Activated CD8-positive, alpha-beta T cell treated with anti-CD3 and anti-CD28 coated beads for 36 hours (primary cell): ENCODE measurements at places on chromosomes 13 and 19. TPM values are rescaled to one million over a fixed set of nuclear protein-coding genes. Genes with fewer than 3 reads are reported as not detected.
A peak's percentile ranks its signal among the peaks of the same experiment; 100 is the strongest.

PCDH17 gene
- not detected for total RNA-seq

CIC gene
- total RNA-seq: 60.7 TPM

ZNF561 gene
- total RNA-seq: 23.1 TPM

F2RL3 gene
- total RNA-seq: not detected

FARP1 gene
- 0.43 TPM for total RNA-seq

PALM gene
- 0.22 TPM for total RNA-seq

SLC25A41 gene
- total RNA-seq: not detected

DNA sequence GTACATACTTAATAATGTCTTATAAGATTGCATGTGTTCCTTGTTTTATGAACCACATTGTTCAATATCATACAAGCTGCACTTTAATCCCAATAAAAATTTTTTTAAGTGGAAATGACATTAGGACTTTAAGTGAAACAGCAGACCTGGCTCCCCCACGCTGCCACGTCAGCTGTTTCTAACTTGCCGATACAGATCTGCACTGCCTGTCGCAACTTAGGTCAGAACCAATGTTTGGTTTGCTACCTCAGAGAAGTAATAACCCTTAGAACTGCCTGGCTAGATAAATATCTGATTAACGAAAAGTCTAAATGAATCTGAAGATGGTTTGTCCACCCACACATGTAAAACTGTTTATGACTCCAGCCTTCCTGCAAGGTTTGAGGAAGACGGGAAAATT, 327.5 kb upstream of the DACH1 start:
- DNase-seq: no peak

- no peak for DNase-seq
Observed at GRCh38 chr13:28282451-28282850, 144.1 kb downstream of the PAN3 start.

GRCh38 chr19:30223866-30224688, 148.1 kb upstream of the ZNF536 start:
- no peak for DNase-seq

DNA sequence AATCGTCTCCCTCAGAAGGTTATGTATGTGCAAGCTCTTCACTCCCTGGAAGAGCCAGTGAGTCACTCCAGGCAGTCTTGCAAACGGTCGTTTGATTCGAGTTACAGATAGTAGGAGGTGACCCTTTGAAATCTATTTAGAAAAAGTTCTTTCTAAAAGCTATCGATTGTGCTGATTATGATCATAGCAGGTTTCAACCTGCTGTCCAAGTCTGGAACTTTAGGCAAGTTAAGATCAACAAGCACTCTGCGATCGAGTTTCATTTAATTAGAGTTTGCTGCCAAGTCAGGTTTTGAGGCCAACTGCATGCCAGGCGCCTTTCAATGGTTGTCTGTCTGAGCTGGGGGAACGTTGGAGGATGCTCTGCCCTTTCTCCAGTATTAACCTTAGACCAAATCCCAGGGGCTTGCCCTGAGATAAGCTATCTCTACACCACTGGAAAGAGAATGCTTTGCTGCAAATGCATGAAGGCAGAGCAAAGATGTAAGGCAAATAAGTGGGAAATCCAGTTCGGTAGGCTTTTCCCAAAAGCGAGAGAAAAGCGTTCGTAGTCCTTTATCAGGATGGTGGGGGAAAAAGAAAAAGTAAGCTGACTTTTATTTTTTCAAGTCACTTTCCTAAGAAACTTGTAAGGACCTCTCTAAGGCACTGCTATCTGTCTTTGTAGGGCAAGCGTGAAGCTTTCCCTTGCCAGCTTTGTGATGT, 287.5 kb downstream of the ATP8A2 start:
- DNase-seq: no peak

- peak; percentile 80 for DNase-seq
Observed at GRCh38 chr19:12913851-12914690, 5.0 kb downstream of the SYCE2 start.

- no peak for DNase-seq
Observed at GRCh38 chr13:64428196-64428595, 2801.9 kb downstream of the PCDH9 start.

- DNase-seq: peak; percentile 18
Observed at GRCh38 chr19:57192077-57192420, 749 bp downstream of the ZNF264 start.

- DNase-seq: no peak
Observed at GRCh38 chr19:35034588-35035382, 4.5 kb downstream of the SCN1B start.

DNA sequence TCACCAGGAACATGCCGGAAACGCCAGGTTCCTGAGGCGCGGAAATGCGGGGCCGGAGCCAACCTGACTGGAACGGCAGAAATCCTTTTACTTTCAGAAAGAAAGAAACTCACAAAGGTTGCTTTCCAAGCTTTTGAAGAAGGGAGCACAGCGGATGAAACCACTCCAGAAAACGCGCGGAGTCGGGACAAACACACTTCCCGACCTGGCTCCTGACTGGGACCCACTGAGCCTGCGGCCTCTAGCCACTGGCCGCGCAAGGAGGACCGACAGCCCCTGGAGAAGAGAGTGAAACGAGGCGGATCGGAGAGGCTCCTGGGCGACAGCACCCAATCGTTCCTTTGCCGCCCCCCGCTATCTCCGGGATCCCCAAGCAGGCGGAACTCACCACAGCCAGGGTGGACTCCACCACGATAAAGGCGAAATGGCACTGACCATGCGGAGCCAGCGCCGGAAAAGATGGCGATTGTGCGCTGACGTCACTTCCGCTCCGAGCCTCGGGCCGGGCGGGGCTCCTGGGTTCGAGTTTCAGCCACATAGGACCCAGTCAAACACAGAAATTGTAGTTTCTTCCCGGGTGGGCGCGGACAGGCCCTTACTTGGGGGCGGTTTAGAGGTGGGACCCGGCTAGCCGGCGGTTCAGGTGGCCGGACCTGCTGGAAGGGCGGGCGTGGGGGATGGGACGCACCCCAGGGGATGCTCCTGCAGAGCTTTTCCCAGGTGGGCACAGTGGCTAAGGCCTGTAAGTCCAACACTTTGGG, at the start of gene ZNF121:
Gene ZNF121 (minus strand): TSS at position 432 of the 761 bp plus-strand sequence. CDS start 16,407 bp downstream, outside the sequence.
- DNase-seq: peak; percentile 91

GRCh38 chr13:25046274-25046984, 49.5 kb upstream of the PABPC3 start:
- no peak for DNase-seq

DNA sequence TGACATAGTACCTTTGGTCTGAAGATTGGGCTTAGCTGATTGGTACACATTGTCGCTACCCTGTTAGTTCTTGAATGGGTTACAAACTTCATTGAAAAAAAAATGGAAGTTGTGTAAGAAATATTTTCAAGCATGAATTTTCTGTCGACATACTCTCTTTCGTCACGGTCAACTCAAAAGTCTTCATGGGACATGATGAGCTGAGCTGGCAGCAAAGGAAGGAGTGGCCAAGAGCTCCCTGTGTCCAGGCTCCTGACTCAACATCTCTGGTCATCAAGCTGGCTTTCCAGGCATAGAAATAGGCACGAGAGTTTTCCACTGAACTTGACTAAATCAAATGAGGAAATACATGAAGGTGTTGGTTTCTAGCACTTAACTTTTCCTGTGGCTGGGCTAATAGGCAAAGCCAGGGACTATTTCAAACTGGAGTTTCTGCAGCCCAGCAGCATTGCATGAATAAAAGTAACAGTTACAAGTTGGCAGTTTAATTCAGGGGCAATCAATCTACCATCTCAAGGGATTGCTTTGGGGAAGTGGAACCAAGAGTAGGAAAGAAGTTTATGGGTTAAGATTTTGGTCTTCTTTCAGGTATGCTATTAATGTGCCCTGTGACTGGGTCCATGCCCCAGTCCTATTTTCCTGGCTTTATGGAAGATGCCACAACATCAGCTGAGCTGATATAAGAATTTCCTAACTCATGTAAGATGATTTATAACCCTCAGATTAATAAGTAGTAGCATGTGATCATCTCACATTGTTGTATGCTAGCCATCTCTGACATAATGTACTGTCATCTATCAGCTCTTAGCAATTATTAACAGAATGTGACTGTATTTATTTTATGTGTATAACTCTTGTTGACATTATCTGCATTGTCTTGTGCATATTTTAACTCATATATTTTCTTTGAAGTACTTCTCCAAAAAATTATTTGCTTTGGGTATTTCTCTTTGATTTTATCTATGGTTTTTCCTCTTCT, 385.8 kb downstream of the DLEU7 start:
- DNase-seq: no peak

DNA sequence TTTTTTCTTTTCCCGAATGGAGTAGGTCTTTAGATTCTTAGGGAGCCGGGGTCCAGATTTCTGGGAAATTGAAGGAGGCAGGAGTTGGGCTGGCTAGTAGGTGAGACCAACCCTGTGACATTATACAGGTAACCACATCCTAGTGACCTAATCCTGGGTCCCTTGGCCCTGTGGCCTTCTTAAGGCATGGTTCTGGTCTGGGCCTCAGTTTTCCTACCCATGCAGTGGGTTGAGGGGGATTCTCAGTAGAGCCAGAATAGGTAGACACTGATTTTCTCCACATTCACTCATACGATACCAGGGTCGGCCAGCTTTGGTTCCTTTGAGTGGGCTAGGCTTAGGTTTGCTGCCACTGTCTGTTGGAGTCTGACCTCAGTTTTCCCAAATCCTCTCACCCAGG, 7.2 kb downstream of the PPFIA3 start:
- DNase-seq: no peak

DNA sequence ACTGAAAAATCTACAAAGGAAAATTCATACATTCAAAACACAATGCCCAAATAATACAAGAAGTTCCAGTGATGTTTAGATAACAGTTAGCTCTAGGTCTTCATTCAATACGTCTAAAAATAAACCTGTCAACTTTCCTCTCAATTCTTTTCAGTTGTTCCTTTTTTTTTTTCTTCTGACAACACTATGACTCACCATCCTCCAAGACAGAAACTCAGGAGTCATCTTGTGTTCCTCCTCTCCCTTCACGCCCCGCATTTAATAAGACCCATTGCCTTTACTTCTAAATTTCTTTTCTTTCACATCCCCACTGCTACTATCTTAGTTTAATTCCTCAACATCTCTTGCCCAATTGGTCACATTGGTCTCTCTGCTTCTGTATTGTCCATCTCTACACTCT, 759.9 kb downstream of the GPC5 start:
- no peak for DNase-seq

DNA sequence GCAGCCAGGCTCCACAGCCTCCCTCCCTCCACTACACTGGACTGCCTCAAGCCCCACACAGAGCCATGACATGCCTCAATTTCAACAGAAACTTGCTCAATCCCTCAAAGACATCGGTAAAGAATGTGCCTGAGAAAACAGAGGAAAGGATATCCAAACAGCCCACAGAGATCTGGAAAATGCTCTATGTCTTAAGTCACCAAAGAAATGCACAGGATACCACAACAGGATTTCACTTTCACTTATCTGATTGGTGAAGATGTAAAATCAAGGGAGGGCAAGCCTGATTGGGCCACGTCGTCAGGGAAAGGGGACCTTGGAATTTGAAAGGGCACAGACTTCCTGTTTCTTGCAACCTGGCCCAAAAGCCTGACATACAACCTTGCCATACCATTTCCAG, 14.2 kb downstream of the CACNA1A start:
- no peak for DNase-seq
